Stimulated activated CD4-positive, alpha-beta T cell treated with anti-CD3 and anti-CD28 coated beads, Interleukin-1b, Interleukin-23, amount 100 ng/mL, for 4 hours (primary cell): ENCODE measurements at places on chromosomes 12 and 14.

DNA sequence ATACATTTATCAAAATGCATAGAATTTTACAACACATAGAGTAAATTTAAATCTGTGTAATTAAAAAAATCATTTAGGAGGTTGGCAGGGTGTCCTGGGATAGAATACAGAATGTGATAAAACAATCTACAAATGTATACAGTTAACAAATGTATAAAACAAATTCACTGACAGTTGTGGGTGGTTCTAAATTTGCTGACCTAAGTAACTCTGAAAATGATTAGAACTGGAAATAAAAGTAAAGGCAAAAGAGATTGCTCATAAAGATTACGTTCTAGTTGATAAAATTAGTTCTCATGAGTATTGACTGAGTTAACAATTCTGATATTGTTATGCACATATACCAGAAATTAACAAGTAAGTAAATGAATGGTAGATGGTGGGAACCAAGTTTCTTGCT lies 1827.3 kb upstream of the FLRT2 start:
- no peak for DNase-seq

GRCh38 chr12:74426091-74426490 lies 111.5 kb upstream of the ATXN7L3B start:
- no peak for DNase-seq

DNA sequence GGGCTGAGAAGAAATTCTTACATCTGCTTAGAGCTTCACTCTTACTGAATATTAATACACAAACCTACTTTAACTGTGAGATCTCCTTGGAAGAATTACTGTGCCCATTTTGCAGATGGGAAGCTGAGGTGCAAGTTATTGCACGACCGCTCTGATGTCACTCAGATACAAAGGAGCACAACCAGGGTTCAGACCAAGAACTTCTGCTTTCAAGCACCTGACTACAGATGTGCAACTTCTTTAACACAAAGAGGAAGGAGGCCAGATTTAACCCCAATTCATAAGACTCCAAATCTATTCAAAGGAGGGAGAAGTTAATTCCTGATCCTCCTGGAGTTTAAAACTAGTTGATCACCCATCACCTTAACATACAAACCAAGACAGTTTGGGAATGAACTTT lies 232.6 kb downstream of the VRK1 start:
- DNase-seq = no peak

- no peak for DNase-seq
Measured at GRCh38 chr12:82721726-82722125, 35.0 kb downstream of the TMTC2 start.

DNA sequence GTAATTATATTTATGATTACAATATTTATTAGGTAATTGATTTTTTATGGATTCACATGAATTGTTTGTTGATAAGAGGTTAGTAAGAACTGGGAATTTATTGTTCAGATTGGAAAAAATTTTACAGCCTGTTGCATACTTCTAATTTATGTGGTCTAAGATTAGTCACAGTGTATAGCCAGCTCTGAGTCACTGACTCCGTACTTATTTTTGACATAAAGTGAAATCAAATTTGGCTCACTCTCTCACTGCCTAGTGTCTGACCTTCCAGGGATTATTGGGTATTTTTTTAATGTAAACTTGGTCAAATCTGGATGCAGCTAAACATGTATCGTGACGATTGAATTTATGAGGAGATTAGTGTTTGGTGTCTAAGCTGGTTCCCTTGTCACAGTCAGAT lies 109.3 kb downstream of the PTPRQ start:
- DNase-seq = no peak

GRCh38 chr12:122757568-122757967 lies 4.9 kb downstream of the DENR start:
- no peak for DNase-seq

GRCh38 chr14:91163316-91163715 lies 49.4 kb downstream of the DGLUCY start:
- no peak for DNase-seq

- DNase-seq = no peak
Measured at GRCh38 chr12:123077298-123078119, 73.4 kb downstream of the PITPNM2 start.
